ENCODE measurements at places on chromosomes 16 and 17. TPM values are rescaled to one million over a fixed set of nuclear protein-coding genes. Genes with fewer than 3 reads are reported as not detected.
A peak's percentile ranks its signal among the peaks of the same experiment; 100 is the strongest.

The MYH8 gene
- total RNA-seq: not detected

DNA sequence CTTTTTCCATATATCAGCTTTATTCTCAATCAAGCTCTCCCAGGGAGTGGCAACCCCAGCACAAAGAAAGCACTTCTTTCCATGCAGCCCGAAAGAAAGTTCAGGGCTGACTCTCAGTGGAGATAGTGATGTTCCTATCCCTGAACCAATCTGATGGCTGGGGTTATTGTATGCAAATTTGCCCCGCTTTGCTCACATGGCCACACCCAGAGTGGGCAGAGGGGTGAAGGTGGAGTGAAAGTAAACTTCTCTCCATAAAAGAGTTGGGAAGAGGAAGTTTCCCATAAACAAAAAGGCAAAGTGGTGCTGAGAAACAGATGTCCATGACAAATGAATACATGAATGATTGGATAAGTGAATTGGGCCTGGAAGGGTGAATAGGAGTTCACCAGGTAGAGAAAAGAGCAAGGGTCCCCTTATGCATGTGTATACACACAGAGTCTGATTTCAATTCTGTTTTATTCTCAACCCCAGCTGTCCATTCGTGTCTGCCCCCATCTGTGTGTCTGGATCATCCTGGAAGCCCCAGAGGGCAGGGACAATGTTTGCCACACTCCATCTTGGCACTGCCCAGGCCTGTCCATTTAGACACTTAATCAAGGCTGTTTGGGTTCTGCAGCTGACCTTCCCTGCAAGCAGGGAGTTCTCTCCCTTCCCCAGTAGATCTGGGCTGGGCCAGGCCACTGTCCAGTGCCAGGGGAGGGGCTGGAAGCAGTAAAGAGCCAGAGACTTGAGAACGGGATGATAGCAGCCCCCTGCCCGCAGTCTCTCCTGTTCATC, 14.1 kb upstream of the NGFR start:
- no peak for DNase-seq

GRCh38 chr17:73316919-73317505, 5.2 kb upstream of the CDC42EP4 start:
- no peak for DNase-seq

GRCh38 chr16:66374176-66374575, 7.7 kb downstream of the CDH5 start:
- DNase-seq: no peak

DNA sequence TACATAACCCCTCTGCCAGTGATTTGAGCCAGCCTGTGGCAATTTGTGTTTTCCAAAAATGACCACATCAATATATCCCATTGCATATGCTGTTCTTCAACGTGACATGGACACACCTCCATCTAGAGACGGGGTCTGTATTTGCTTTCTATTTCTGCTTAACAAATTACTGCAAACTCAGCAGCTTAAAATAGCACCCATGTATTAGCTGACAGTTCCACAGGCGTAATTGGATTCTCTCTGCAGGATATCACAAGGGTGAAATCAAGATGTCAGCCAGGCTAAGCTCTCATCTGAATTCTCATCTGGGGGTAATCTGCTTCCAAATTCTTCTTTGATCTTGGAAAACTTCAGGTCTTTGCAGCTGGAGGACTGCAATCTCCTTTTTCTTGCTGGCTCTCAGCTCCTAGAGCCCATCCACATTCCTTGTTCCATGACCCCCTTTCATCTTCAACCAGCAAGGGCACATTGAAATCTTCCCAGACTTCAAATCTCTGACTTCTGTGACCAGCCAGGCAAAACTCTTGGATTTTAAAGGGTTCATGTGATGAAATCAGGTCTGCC, 8.2 kb downstream of the KRT9 start:
- no peak for DNase-seq

- no peak for DNase-seq
Observed at GRCh38 chr17:9421525-9421924, 154.1 kb downstream of the STX8 start.

GRCh38 chr16:83952587-83952939, 477 bp upstream of the OSGIN1 start:
- DNase-seq: peak; percentile 56

DNA sequence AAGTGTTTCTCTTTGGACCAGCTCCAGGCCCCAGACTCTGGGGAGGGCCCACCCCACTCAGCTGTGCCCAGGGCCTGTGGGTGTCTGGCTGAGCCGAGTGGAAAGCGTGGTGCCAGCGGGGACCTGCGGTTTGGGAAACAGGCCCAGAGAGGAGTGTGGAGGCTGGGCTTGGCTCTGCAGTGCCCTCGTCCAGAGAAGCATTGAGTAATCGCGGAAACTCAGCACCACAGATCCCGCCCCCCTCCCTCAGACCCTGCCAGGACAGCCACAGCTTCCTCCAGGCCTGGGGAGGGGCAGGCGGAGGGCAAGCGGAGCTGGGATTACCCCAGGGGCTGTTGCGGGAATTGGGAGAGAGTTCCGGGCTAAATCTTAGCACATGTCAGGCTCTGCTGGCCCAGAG, 14.6 kb upstream of the PITPNA start:
- peak; percentile 73 for DNase-seq

The CYBC1 gene
- 29.3 TPM for total RNA-seq

- peak; percentile 13 for DNase-seq
Observed at GRCh38 chr17:39752241-39752881, 14.6 kb downstream of the GRB7 start.

- no peak for DNase-seq
Observed at GRCh38 chr17:50601823-50602375, 32.8 kb upstream of the ABCC3 start.

- DNase-seq: no peak
Observed at GRCh38 chr16:23368469-23368868, 66.4 kb downstream of the SCNN1B start.

The TRAPPC2L gene
- 31.1 TPM for total RNA-seq

The AGRP gene
- total RNA-seq: not detected

The GAS7 gene
- 2.0 TPM for total RNA-seq

The CACNG3 gene
- total RNA-seq: not detected

- no peak for DNase-seq
Observed at GRCh38 chr16:22955461-22956070, 141.6 kb downstream of the HS3ST2 start.

DNA sequence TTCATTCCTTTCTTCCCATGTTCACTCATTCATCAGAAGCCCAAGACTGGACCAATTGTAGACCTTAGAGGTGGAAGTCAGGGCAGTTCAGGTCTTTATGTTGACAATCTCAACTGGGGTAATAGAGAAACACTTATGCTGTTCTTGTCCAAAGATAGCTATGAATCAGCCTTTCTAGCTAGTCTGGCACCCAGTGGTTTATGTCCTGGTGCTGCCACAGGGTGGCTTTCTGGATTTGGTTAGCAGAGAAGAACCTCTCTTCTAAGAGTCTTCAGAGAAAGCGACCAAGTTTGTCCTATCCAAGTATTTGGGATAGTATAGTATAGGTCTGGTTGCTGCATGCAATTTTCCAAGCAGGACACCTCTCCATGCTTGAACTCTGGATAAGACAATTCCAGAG, 83.3 kb downstream of the NOG start:
- DNase-seq: no peak

The PRSS21 gene
- not detected for total RNA-seq

DNA sequence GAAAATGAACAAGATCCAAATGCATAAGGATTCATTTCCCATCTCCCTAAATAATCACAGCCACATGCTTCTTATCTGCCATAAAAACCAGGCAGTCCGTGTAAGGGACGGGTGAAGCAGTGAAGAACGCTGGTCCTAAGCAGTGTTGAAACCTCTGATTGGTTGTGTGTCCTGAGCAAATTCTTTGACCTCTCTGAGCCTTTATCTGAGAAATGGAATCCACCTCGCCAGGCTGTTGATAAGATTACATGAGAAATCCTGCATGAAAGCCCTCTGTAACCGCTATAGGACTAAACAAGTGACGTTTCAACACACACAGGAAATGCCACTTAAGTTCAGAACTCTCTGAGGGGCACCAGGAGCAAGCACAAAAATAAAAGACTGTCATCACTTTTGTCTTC, 26.8 kb downstream of the GAS7 start:
- DNase-seq: no peak

DNA sequence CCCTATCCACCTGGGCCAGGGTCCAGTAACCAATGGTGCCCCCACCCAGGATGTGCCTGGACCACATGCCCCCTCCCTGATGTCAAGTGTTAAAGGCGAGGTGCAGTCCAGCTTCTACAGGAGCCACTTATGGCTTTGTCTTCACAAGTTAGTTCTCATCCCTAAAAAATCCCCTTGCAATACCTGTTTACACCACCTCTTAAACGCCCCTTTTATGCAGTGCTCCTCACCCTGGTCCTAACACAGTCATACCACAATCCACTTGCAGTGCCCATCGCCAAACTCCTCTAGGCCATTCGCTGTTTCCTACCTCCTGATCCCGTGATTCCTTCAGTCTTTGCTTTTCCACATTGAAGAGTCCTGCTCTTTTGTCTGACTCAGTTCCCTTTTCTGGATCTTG, 7.1 kb downstream of the GLYR1 start:
- no peak for DNase-seq

DNA sequence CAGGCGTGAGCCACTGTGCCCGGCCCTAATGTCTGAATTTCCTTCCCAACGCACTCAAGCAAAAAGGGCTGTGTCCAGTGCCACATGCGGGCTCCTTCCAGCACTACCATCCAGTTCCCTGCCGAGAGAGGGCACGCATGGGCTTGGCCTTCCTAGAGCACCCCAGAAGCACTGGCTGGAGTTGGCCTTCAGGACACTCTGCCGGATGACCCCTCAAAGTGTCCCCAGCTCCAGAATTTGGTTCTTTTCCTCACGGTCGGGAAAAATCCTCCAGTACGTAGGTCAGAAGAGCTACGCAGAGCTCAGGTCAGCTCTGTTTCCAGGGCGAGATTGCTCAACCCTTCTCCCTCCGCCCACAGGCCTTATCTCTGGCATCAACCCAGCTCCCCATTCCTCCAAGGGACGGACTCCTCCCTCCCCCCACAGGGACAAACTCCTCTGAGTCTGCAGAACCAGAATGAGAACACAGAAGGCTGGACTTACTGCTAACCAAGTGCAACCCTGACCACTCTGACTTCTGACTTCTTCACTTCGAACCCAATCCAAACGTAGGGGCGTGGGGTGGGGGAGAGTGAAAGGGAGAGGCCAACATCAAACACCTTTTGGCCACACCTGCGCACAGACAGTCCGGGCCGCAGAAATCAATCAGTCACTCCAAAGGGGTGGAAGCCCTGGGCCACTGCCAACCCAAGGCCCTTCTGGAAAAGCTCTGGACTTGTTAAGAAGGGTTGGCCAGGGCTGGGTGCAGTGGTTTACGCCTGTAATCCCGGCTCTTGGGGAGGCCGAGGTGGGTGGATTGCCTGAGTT, 3.6 kb downstream of the CDC42EP4 start:
- DNase-seq: peak; percentile 96

The TBC1D3 gene
- not detected for total RNA-seq

The SMCR8 gene
- 4.3 TPM for total RNA-seq

DNA sequence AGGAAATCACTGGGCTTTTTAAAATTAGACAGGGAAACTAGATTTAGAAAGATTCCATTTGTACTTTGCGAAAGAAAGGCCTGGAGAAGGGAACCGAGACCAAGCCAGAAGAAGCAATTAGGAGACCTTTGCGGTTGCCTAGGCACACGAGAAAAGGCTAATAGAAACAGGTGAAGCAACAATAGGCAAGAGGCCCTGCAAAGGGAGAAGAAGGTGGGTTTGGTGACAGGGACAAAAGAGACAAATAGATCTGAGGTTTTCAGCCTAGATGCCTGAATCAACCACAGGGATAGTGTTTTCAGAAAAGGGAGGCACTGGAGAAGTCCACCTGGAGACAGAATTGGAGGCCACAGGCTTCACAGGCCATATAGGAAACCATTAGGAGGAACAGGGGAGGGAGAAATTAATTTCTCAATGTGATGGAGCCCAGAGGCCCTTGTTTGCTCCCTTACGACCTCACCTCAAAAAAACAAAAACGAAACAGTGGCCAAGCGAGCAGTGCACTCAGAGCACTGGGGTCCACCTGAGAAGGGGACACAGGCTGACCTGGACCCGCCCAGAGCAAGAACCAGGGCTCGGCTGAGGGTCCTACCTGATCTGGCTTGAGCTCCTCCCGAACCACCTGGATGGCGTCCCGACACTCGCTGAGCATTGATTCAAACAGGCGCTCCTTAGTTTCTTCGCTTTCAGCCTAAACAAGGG, 22.3 kb downstream of the SRP68 start:
- DNase-seq: no peak

The CCDC200 gene
- not detected for total RNA-seq

The PIMREG gene
- not detected for total RNA-seq

DNA sequence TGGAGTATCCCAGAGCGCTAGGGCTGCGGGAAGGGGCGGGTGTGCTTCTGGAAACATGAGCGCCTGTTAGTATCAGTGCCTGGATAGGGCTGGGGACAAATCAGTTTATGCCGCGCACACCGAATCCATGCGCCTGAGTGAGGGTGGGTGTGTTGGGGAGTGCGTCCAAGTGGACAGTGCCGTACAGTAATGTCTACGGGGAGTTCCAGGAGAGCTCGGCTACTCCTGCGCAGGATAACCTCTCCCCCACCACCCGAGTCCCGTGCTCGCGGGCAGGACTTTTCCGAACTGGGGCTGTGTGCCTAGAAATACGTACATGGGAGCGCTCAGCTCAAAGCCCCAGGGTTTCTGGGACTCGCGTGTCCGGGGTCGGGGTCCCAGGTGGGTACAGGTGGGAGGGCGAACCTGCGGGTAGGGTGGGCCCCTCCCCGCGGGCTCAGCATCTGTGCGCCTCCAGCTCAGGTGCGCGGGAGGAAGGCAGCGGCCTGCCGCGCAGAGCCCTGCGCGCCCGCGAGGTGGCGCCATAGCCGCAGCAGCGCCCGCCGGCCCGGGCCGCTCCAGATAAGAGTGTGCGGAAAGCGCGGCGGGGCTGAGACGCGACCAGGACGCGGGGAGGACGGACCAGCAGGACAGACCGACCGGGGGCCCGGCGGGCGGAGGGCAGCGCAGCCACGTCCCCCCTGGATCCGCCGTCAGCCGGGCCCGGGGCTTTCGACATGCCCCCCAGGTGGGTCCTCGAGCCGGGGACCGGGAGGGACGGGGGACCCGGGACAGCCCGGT, at the start of gene HIC1:
Gene HIC1 (plus strand): TSS at position 592 of the 780 bp plus-strand sequence. CDS start 1,588 bp downstream, outside the sequence.
- peak; percentile 51 for DNase-seq

Measured in pancreas (tissue), 10 donors.